ENCODE measurements at places on chromosomes 3 and 15.

DNA sequence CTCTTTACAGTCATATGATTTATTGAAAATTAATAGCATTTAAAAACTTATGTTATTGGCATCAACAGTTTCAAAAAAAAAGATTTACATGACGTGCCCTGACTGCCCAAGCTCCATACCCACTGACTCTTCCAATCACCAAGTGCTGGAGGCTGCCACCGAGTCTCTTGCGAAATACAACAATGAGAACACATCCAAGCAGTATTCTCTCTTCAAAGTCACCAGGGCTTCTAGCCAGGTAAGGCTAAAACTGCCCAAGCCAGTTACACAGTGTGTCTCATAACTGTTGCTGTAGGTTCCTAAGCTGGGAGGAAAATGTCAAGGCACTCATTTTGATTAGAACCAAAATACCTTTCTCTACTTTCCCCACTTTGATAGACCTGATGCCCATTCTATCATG, 4.5 kb downstream of the FETUB start:
- DNase-seq: no peak

DNA sequence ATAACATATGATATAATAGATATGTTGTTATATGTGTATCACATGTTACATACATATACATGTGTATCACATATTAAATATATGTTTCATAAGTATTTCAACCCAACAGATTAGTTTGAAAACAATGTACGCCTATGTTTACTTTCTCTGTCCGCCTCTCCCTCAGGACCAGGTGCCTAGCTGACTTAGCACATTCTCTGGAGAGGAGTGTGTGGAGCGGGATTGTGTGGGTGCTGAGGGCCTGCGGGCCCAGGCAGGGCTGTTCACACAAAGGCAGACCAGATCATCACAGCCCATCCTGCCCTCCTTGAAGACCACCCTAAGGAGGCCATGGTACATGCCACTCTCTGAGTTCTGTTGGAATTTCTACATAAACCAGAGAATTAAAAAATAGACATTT, 81.0 kb downstream of the PLXNA1 start:
- no peak for DNase-seq

GRCh38 chr3:133490468-133491351, 82.8 kb upstream of the CDV3 start:
- no peak for DNase-seq

- DNase-seq: no peak
These were observed 997 bp downstream of the FYCO1 start for GRCh38 chr3:45994419-45995235.

GRCh38 chr3:87733671-87734367, 325.0 kb downstream of the CGGBP1 start:
- DNase-seq: no peak

GRCh38 chr15:82928711-82929110, 23.8 kb downstream of the HOMER2 start:
- DNase-seq: no peak

DNA sequence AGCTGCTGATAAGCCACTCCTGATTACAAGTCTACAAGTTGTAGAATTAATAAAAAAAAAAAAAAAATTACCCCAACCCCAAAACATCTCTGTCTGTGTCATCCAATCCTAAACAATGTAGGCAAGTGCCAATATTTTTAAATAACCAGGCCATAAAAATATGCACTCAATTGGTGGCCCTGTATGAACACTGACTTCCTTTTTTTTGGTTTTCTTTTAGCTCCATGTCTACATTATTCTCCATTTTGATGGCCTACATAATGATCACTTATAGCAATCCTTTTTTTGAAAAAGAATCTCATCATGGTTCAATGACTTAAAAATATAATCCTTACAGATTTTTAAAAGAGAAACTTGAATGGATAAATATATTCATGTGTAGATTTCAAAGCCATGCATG, 72.1 kb downstream of the FOXP1 start:
- DNase-seq: no peak

DNA sequence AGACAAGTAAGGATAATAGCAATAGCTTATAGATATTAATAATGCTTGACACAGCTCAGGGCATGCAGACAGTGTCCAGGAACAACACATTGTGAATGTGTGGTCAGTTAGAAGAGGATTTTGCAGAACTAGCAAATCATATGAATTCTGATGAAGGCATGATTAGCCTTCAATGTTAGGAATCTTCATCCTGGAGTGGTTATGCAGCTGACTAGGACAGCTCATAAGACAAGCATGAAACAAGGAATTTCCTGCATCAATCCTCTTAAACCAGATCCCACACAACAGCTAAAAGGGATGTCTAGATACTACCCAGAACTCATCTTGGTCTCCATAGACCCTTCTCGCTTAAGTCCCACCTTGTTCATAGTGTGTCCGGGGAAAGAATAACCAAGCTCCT, 499.0 kb upstream of the ATP11B start:
- DNase-seq: peak; percentile 17

GRCh38 chr15:86591994-86592735, 512.5 kb downstream of the AGBL1 start:
- DNase-seq: no peak

Data from choroid plexus epithelial cell (primary cell).